OCI-LY7 (cell line): ENCODE measurements at places on chromosomes 4 and X.
A peak's percentile ranks its signal among the peaks of the same experiment; 100 is the strongest.

DNA sequence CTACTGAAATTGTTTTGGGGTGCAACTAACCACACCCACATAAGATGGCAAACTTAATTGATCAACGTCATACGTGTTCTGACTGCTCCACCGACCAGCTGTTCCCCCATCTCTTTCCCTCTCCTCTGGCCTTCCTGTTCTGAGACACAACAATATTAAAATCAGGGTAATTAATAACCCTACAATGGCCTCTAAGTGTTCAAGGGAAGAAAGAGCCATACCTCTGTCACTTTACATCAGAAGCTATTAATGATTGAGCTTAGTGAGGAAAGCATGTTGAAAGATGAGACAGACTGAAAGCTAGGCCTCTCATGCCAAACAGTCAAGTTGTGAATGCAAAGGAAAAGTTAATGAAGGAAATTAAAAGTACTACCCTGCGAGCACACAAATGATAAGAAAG, 173.9 kb upstream of the FTHL17 start:
- DNase-seq, result no peak

DNA sequence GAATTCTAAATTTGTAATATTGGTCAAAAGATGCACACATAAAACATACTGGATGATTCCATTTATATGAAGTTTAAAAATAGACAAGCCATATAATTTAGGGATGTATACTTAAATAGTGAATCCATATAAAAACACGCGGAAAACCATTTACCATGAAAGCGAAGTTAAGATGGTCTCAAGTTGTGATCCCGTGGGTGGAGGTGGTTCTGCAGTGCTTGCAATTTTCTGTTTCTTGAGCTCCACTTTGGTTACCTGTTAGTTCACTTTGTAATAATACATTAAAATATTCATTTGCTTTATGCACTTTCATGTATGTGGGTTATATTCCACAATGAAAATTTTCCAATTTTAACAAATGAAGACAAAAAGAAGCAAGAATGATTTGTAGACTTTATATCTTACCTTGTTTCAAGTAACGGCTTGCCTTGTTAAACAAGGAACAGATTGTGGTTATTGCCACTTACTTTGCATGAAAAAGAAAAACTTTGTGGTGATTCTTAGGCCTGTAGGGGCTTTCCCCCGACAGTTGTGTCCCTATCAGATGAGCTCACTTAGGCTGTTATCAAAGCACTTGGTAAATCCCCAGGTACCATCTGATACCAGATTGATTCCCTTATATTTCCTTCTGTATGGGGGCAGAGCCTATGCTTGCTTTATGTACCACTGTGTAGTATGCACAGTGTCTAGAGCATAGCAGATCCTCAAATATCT, 12.2 kb downstream of the UCP1 start:
- DNase-seq, result peak; percentile 13

GRCh38 chr4:41613386-41613785, 75.4 kb downstream of the LIMCH1 start:
- DNase-seq, result no peak

- no peak for DNase-seq
Observed at GRCh38 chr4:74904509-74905065, 28.3 kb upstream of the PARM1 start.

GRCh38 chrX:10071451-10072144, 85.2 kb upstream of the CLCN4 start:
- DNase-seq, result no peak

DNA sequence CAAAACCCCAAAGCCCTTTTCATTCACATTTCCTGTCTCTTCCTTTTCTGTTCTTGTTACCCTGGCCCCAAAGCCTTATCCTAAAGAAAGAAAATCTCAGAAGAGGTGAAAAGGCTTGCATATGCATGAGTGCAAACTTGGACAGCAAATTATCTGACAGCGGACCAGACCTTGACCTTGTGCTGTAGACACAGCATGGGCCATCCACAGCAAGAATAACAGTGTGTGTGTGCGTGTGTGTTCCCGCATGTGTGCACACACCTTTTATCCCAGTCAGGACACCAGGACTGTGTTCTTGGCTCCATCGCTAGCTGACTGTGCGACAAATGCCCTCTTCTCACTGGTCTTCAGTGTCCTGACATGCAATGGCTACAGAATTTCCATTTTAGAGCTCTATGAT, 35.3 kb downstream of the ZBTB49 start:
- DNase-seq, result no peak

GRCh38 chr4:108828620-108829019, 65.8 kb upstream of the ETNPPL start:
- DNase-seq, result no peak
